T-cell (primary cell): ENCODE measurements at places on chromosomes 2 and 18.

GRCh38 chr2:171173087-171173486 lies 12.4 kb upstream of the TLK1 start:
- no peak for DNase-seq

- no peak for DNase-seq
Measured at GRCh38 chr2:98839292-98839691, 96.7 kb downstream of the CRACDL start.

- DNase-seq: no peak
Measured at GRCh38 chr18:965921-966758, 61.5 kb downstream of the ADCYAP1 start.

GRCh38 chr2:42897358-42897757 lies 105.0 kb upstream of the HAAO start:
- DNase-seq: no peak

DNA sequence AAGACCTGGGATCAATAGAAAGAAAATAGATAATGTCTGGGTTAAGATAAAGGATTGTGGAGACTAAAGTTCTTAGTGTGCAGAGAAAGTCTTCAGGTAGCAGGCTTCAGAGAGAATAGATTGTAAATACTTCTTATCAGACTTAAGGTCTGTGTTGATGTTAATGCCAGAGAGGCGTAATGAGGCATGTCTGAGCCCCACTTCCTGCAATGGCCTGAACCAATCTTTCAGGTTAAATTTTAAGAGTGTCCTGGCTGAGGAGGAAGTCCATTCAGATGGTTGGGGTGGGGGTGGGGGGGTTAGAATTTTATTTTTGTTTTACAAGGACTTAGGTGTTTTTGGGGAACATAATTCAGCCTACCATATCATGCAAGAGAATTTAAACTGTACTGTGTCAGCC lies 129.5 kb downstream of the EVA1A start:
- no peak for DNase-seq

- no peak for DNase-seq
Measured at GRCh38 chr2:5530011-5530696, 162.0 kb upstream of the SOX11 start.

- no peak for DNase-seq
Measured at GRCh38 chr2:239519089-239519920, 118.5 kb upstream of the HDAC4 start.
